ENCODE measurements at places on chromosomes 3 and 15.

GRCh38 chr3:133506215-133506901, 67.1 kb upstream of the CDV3 start:
- DNase-seq = no peak

DNA sequence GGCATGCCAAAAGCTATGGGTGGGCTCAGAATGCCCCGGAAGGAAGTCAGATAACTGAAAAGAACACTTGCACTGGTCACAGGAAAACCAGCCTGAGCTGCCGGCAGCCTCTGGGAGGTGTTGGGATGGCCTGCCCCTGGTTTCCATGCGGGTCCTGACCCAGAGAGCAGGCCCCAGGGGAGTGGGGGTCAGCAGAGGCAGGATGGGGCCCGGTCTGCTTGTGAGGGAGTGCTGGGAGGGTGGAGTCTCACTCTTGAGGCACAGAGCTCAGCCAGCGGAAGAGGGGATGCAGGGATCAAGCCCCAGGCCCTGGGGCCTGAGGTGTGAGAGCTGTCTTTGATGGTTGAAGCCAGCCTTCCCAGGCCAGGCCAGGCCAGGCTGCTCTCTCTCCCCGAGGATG, 2.4 kb upstream of the RPUSD3 start:
- DNase-seq = no peak

DNA sequence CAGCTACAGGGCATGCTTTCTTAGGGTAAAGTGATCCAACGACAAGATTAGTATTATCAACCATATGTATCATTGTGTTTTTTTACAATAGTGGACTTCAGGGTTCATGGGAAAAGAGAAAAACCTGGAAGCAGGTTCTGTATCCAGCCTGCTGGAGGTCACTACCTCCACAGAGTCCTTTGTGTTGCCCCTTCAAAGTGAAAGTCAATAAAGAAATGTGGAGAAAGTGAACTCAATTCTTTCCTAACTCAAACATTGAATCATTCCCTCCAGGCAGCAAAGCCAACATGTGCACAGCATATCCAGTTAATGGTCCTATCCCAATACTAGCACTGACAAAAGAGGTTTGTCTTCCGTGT, 45.4 kb downstream of the FGF7 start:
- DNase-seq = no peak

DNA sequence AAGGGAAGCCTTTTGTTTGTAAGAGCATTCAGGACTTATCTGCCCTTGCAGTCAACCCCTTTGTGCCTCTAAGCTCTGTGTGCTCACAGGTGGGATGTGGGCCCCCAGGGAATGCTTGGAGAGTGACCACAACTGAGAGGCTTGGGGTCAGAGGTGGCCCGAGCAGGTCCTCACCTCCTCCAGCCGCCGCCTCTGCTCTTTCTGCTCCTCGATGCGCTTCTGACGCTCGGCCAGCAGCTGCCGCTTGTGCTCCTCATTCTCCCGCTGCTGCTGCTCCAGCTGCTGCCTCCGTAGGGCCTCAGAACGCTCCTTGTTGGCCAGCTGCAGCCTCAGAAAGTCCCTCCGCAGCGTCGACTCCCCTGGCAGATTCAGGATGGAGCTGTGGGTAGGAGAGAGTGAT, 130.8 kb upstream of the SLC2A2 start:
- no peak for DNase-seq

DNA sequence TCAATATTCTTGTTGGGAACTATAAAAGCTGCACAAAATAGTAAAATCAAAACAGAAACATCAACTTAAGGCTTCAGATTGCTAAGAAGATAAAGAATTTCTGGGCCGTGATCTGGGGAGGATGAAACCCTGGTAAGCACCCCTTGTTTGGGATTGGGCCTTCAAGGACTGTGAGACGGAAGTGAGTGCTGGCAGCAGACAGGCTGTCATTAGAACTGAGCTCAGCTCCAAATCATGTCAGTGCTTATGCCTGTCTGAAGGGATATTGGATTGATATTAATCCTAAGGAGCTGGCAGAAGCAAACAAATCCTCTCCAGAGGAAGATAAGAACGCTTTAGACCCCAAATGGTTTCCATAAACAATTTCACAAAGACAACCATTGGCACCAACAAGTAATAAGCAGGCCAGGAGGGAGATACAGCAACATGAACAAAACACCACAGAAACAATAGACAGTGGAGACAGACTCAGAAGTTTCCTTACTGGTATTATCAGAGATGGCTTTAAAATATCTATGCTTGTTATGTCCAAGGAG, 72.6 kb upstream of the CTXND1 start:
- no peak for DNase-seq

DNA sequence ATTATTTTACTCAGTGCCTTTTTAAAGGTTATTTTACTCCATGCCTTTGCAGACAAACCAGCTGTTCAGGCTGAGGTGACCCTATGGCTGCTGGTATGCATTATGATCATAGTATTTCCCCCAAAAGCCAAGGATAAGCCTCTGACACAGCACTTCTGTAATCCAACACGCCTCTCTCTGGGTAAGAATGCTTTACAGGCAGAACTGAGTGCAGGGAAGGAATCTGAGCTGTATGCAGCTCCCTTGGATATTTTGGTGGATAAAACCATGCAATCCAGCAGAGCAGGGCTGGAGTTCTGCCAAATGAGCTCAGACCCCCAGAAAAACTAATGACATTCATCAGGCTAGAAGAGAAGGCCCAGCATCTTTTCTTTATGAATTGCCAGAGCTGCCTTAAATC, 11.7 kb upstream of the MAP1A start:
- no peak for DNase-seq

- DNase-seq = no peak
Measured at GRCh38 chr3:62149962-62150361, 223.4 kb downstream of the FEZF2 start.

DNA sequence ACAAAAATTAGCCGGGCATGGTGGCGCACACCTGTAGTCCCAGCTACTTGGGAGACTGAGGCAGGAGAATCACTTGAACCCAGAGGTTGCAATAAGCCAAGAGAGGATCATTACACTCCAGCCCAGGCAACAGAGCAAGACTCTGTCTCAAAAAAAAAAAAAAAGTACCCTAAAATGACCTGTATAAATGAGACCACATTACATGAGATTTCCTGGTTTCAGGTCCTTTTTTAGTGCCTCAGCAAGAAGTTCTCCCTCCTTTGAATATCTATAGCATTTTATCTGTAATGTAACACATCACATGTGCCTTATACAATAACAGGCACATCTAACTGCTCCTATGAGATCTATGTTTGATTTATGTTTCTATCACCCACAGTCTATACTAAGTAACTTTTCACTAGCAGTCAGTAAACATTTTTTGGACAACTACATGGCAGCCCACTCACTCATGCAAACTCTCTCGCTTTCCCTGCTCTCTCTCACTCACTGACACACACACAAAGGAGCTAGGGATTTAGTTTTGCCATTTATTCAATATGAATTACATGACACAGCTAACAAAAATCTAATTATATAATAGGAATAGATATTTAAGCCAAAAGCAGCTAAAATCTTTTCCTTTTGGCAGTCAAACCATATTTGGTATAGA, 34.1 kb downstream of the ADAM10 start:
- DNase-seq = no peak

DNA sequence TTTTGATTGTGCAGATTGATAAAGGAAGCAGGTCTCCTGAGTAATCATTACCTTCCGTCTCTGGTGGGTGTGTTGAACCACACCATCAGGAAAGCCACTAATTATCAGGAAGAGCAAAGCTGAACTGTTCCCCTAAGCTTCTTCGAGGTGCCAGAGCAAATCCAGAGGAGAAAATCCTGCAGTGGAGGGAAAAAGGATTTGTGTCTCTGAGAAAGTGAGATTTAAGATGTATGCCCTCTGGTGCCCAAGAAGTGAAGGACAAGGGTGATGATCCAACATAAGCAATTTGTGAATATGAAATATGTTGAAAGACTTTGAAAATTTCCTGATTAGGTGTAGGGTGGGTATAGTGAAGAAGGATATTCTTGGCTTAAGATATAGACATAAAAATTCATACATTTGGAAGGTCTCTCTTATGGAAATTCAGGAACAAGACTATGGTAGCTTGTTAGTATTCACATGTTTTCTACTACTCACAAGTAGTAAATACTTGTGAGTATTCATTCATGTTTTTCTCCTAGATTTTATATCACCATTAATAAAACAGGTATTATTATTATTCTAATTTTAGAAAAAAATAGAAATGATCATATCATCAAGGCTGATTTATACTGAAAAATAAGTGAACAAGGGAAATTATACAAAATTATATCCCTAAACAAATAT, 34.8 kb downstream of the COMMD2 start:
- no peak for DNase-seq
